ENCODE measurements at places on chromosomes 1 and 21. TPM values are rescaled to one million over a fixed set of nuclear protein-coding genes. Genes with fewer than 3 reads are reported as not detected.

DNA sequence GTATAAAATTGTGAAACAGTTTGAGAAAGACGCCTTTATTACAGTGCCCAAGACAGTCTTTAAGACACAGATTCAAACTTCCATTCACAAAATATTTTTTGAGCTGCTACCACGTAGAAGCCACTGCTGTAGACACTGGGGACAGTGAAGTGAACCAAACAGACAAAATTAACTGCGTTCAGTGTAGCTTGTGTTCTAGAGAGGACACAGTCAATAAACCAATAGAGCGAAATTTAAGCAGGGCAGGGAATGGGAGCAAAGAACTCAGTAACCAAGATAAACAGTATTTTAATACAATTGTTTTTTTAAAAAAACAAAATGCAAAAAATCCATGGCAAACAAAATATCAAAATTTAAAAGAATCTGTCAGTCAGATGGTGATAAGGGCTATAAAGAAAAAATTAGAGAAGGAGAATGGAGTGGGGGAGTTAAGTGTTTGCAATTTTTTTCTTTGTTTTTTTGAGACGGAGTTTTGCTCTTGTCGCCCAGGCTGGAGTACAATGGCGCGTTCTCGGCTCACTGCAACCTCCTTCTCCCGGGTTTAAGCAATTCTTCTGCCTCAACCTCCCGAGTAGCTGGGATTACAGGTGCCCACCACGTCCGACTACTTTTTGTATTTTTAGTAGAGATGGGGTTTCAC is 719 bp upstream of the PARS2 start:
- H3K36me3 ChIP-seq = no peaks in the 10 kb centered on the region
- peak overlapping the region; percentile 74 for H3K27ac ChIP-seq
- DNase-seq = no peak
- H3K27me3 ChIP-seq = no peaks in the 10 kb centered on the region
- H3K4me1 ChIP-seq = peaks cover 19% of the 10 kb centered on the region

DNA sequence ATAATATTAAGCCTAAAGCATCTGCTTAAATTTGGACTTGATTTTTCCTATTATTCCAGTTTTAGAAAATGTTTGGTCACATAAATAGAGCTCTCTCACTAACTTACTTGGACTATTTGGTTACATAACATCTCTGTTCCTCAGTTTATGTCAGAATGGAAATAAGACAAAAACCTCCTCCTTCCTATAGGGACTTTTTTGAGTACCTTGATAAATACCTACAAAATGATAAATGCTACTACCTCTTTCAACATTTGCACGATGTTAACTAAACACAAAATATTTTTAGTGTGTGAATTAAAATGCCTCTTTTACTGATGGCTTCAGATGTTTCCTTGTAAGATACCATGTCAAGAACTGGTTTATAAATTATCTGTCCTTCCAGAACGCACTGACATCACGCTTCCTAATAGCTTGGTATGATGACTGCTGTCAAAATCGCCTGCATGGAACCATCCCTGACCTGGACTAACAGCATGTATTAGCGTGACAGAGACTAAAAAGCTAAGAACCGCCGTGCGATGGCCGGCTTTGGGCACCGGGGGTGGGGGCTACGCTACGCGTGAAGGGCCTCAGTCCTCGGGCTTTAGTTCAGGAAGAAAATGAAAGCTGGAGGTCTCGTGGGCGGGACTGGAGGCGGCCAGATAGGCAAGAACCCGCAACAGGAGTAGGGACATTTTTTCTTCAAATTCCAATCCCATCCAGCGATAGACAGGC is 133.2 kb upstream of the BARHL2 start:
- H3K27ac ChIP-seq = no peak overlapping the region
- no peaks in the 10 kb centered on the region for H3K36me3 ChIP-seq
- peaks cover 10% of the 10 kb centered on the region for H3K4me1 ChIP-seq

- no peak for DNase-seq
- no peaks in the 10 kb centered on the region for H3K27me3 ChIP-seq
- no peak overlapping the region for H3K4me3 ChIP-seq
- peaks cover 64% of the 10 kb centered on the region for H3K36me3 ChIP-seq
- no peak overlapping the region for H3K27ac ChIP-seq
Measured at GRCh38 chr1:3504151-3504821, 49.8 kb downstream of the ARHGEF16 start.

- H3K4me3 ChIP-seq = no peak overlapping the region
- no peak for DNase-seq
- H3K4me1 ChIP-seq = no peaks in the 10 kb centered on the region
- H3K27me3 ChIP-seq = no peaks in the 10 kb centered on the region
- peaks cover 16% of the 10 kb centered on the region for H3K36me3 ChIP-seq
Measured at GRCh38 chr1:53203466-53203865, 6.8 kb downstream of the CPT2 start.

DNA sequence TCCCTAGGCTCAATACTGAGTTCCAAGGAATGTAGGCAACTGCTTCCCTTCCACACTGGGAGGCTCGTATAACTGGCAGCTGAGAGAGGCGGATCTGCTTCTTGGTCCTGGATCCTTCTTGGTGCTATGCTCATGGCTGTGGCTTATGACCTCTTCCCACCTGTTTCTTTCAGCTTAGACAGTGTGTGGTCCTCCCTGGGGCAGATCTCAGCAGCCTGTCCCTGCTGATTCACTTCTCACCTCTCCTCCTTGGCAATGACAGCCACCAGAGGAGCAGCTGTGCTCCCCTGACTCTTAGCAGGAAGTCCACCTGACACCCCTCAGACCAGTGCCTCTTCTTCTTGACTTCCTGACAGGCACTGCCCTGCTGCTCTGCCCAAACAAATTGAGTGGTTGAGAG is 75.1 kb upstream of the PTGFRN start:
- DNase-seq = no peak
- peaks cover 2% of the 10 kb centered on the region for H3K4me1 ChIP-seq
- no peaks in the 10 kb centered on the region for H3K27me3 ChIP-seq
- no peaks in the 10 kb centered on the region for H3K36me3 ChIP-seq
- no peak overlapping the region for H3K4me3 ChIP-seq

DNA sequence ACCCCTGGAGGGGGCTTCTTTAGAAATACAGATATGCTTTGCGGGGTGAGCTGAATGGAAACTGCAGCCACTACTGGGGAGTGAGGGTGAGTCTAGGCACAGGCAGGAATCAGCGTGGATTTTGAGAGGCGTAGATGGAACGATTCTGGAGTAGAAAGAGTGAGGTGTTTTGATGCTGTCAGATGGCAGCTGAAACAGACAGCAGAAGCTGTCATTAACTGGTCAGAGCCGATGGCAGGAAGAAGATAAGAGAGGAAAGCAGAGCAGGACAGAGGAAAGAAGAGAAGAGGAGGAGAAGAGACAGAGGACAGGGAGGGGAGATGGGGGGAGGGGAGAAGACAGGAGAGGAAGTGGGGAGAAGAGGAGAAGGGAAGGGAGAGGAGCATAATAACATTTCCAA is 138.5 kb downstream of the LRIG2 start:
- no peaks in the 10 kb centered on the region for H3K27me3 ChIP-seq
- H3K36me3 ChIP-seq = no peaks in the 10 kb centered on the region
- no peak overlapping the region for H3K4me3 ChIP-seq

The PLEKHA6 gene
- 31.2 TPM for polyA plus RNA-seq

The APOBEC4 gene
- polyA plus RNA-seq = not detected

The FMOD gene
- polyA plus RNA-seq = 70.1 TPM
